ENCODE measurements at places on chromosomes 2 and 18. TPM values are rescaled to one million over a fixed set of nuclear protein-coding genes. Genes with fewer than 3 reads are reported as not detected.

- DNase-seq = no peak
Observed at GRCh38 chr18:59022167-59022945, 117.3 kb upstream of the SEC11C start.

ARL6IP6 gene
- total RNA-seq = 7.6 TPM

ZSWIM2 gene
- total RNA-seq = not detected

DNA sequence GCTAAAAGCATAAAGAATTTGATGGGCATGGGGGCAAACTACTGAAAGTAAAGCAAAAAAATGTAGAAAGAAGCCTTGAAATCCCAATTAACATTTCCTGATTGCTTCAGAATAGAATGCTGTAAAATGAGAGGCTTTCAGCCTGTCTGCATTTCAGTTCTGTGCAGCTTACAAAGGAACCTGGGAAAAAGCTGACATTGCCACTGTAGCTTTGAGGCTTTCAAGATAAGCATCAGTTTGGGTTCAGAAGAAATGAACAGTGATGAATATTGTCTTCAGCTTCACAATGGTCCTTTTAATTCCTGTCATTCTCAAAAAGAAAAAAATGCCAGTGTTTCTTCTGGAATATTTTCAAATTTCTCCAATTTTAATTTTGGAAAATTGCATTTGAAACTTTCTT is 242.7 kb downstream of the LRRTM1 start:
- DNase-seq = no peak

DNA sequence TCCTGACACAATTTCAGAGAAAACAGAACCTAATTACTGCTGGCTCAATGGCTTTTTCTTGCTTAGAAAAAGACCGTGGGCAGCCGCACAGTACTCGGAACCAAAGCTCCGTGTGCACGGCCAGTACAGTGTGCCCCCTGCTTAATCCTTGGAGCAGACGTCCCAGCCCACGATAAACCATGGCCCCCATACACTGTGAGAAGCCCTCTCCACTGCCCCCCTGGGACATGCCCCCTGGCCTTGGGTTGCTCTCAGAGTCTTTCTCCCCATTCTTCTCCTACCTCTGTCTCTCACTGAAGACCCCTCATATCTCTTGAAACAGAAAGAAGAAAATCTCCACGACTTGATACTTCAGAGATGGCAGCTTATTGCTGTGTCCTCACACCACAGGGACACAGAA is 44.0 kb downstream of the CYP26B1 start:
- DNase-seq = no peak

IL1A gene
- not detected for total RNA-seq

DNA sequence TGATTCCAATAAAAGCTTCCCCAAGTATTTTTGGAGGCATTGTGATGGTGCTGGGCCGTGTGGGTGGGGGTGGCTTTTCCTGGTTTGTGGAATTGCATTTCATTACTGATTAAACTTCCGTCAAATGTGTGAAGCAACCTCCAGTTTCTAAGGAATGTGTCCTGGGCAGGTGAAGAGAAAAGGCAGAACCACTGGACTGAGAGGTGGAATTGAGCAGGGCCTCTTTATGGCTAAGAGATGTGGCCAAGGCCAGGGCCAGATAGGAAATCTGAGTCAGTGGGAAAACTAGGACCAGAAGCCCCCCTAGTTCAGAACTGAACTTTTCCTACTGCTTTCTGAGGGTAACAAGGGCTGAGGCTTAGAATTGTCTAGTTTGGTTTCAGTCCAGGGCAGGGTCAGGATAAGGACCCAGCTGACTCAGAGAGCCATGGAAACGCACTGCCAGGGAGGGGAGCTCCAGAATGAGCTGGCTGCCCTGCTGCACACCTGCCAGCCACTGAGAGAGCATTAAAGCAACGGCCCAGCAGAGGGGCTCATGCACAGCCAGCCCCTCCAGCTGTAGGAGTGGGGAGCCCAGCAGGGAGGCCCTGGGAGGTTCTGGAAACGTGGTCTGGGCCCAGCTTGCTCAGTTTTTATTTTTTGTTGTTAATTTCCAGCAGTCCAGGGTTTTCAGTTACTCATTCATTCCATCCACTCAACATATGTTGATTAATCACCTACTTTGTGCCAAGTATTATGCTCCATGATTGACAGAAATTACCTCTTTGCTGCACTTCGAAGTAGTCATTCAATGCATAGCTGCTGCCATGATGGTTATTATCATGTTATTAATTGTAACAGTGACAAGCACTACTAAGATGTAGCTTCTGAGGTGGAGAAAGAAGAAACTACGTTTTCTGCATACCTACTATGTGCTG is 156.1 kb downstream of the MSH2 start:
- no peak for DNase-seq

PLCL1 gene
- total RNA-seq = 100 TPM
